ENCODE measurements at places on chromosomes 11 and 22. TPM values are rescaled to one million over a fixed set of nuclear protein-coding genes. Genes with fewer than 3 reads are reported as not detected.

Gene OR6A2
- total RNA-seq: not detected

Gene BIRC3
- total RNA-seq: 29.6 TPM

Gene IFITM10
- 1.0 TPM for total RNA-seq

Gene SNU13
- total RNA-seq: 167 TPM

Gene ACTN3
- total RNA-seq: 0.01 TPM

Gene CLMP
- 35.9 TPM for total RNA-seq

Gene EFCAB6
- 0.35 TPM for total RNA-seq

Gene SYT12
- total RNA-seq: 10.3 TPM

Gene MS4A13
- total RNA-seq: not detected

Gene JAML
- total RNA-seq: not detected

Gene ASCL3
- not detected for total RNA-seq

Gene KLHL35
- total RNA-seq: 1.1 TPM

Gene GPHA2
- not detected for total RNA-seq

Gene PKDREJ
- not detected for total RNA-seq

Gene MS4A3
- not detected for total RNA-seq

Gene CYP2R1
- 14.1 TPM for total RNA-seq

Gene CYP2D6
- 0.54 TPM for total RNA-seq

Gene MYBPC3
- not detected for total RNA-seq

Gene MGAT3
- 0.35 TPM for total RNA-seq

Gene SLC22A6
- not detected for total RNA-seq

Gene CCDC81
- total RNA-seq: 0.17 TPM

Gene YDJC
- total RNA-seq: 55.6 TPM

Gene OR52A1
- total RNA-seq: not detected

Gene H19
- total RNA-seq: 13.2 TPM

Gene LUZP2
- total RNA-seq: not detected

Gene APOA1
- 0.23 TPM for total RNA-seq

Gene C22orf15
- total RNA-seq: not detected

Gene KRTAP5-11
- total RNA-seq: not detected

Gene NRGN
- 11.1 TPM for total RNA-seq

Gene SLC39A13
- total RNA-seq: 54.0 TPM

Gene TMEM121B
- 0.14 TPM for total RNA-seq

Gene APOA4
- total RNA-seq: not detected

Gene KCTD14
- total RNA-seq: 2.2 TPM

Gene HPX
- 0.55 TPM for total RNA-seq

Gene OR4D5
- total RNA-seq: not detected

Gene ASCL2
- not detected for total RNA-seq

Gene UPB1
- total RNA-seq: not detected

Gene MIOX
- not detected for total RNA-seq

Gene OTOG
- not detected for total RNA-seq

Gene KDELR3
- 19.0 TPM for total RNA-seq

Gene SLC25A45
- total RNA-seq: 13.7 TPM

Gene PPFIBP2
- total RNA-seq: 11.4 TPM

Gene DGCR6
- total RNA-seq: 0.55 TPM

Gene AHNAK
- 167 TPM for total RNA-seq

Gene SUSD2
- total RNA-seq: 54.2 TPM

Gene DDI1
- not detected for total RNA-seq

Gene FBXO3
- 27.4 TPM for total RNA-seq

Gene RIC3
- total RNA-seq: 0.95 TPM

Gene CHRM4
- total RNA-seq: 0.75 TPM

Gene ESAM
- total RNA-seq: 12.4 TPM

Measured in A549 treated with CpdA at 1 μM for 4 hours (cell line).